Adipocyte (in vitro differentiated cells): ENCODE measurements at places on chromosomes 7 and 10.
A peak's percentile ranks its signal among the peaks of the same experiment; 100 is the strongest.

GRCh38 chr10:132563485-132564248 is 26.1 kb downstream of the INPP5A start:
- no peak for DNase-seq

DNA sequence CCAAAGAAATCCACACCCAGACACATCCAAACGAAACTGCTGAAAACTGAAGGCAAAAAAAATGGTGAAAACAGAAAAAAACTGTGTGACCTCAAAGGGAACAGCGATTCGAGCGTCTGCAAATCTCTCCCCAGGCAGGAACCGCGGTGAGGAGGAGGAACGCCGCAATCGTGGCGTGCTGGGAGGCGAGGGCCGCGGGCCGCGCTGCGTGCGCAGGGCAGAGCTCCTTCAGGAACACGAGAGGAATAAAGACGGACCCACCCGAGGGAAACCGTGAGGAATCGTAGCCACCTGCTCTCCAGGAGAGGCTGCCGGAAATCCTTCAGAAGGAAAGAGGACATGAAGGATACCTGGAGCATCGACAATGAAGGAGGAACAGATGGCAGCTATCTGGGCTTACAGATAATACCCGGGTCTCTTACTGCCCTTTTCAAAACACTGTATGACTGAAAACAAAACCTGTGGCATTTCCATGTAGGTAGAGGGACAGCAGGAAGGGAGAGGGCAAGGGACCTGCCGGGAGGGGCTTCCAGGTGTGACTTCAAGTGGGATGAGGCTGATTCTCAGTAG is 266.0 kb downstream of the MAD1L1 start:
- DNase-seq = no peak

- DNase-seq = no peak
Observed at GRCh38 chr7:70539205-70539604, 592.7 kb upstream of the GALNT17 start.

DNA sequence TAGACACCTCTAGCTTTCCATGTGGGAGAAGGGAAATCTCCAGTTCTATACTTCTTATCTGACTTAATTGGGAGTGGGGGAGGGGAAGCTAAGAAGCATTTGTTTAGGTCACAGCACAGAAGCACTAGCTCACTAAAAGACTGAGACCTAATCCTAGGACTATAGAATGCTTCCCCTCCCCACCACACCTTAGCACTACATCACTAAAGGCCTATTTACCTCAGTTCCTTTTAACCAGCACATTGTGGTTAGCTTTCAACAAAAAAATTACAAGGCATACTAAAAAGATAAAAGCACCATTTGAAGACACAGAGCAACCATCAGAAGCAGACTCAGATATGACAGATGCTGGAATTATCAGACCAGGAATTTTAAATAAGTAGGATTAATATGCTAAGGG is 53.8 kb upstream of the ADRA2A start:
- DNase-seq = no peak

DNA sequence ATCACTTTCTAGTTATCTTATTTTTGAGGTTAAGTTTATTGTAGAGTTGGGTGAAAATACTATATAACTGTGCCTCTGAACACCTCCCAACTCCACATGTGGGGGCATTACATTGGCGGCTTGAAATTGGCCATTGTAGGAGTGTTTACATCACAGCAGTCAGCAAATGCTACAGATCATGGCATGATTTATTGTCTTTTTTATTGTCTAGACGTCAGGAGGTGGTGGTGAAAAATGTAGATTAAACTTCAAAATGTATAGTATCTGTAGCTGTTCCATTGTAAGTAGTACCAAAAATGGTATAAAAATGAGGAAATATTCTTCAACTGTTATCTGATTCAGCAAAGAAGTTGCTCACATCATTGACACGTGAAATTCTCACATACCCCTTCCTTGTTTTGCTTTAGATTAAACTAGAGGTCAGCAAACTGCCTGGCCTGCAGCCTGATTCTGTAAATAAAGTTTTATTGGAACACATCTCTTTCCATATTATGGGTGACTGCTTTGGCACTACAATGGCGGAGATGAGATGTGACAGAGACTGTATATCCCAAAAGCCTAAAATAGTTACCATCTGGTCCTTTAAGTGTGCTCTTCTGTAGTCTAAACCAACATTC is 35.0 kb downstream of the TAF3 start:
- no peak for DNase-seq

GRCh38 chr10:6576326-6576725 is 3.8 kb downstream of the PRKCQ start:
- no peak for DNase-seq

DNA sequence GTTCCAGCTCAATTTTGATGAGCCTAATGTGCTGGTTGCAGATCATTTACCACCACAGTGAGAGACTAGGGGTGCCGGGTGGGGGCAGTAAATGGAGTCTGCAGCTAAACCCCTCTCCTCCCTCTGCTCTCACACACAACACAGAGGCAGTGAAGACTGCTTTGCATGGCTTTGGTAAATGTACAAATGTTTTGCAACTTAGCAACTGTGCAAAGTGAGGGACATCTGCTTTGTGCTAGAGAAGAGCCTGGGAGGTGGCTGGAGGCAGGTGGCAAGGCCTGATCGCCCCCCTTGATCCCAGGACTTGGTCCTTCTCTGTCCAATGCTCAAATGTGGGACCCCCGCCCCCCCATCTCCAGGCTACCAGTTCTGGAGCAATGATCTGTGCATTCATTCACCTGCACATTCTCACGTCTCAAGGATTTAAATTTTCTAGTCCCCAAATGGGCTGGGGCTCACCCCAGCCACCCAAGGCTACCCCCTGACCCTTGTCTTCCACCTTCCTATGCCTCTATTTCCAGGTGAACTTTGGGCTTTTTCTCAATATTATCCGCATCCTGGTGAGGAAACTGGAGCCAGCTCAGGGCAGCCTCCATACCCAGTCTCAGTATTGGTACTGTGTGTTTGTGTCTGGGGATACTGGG is 11.6 kb downstream of the GHRHR start:
- DNase-seq = no peak

GRCh38 chr7:26011039-26011696 is 140.8 kb upstream of the NFE2L3 start:
- DNase-seq = no peak

GRCh38 chr7:128785738-128786137 is 6.0 kb upstream of the CCDC136 start:
- DNase-seq = no peak

DNA sequence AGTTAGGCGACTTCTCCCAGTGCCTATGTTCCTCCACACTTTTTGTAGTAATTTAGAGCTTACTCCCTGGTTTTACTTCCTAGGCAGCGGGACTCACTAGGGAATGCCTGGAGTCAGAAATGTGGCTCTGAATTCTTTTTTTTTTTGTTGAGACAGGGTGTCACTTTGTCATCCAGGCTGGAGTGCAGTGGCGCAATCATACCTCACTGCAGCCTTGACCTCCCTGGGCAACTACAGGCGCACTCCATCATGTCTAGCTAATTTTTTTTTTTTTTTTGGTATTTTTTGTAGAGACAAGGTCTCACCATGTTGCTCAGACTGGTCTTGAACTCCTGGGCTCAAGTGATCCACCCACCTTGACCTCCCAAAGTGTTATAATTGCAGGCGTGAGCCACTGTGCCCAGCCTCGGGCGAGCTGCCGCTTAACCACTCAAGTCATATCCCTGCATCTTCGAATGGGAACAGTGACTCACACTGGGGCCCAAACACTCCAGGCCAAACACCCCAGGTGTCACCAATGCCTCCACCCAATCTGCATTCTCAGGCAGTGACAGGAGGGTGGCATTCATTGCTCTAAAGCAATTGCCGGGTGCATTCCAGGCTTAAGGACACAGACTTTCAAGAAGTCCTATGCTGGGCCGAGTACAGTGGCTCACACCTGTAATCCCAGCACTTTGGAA is 19.6 kb downstream of the RGS10 start:
- DNase-seq = no peak

GRCh38 chr7:93921607-93922566 is at the start of gene GNG11:
GNG11 (plus strand) TSS chr7:93921735; CDS start chr7:93922138, 403 bp downstream.
- DNase-seq = peak; percentile 88

DNA sequence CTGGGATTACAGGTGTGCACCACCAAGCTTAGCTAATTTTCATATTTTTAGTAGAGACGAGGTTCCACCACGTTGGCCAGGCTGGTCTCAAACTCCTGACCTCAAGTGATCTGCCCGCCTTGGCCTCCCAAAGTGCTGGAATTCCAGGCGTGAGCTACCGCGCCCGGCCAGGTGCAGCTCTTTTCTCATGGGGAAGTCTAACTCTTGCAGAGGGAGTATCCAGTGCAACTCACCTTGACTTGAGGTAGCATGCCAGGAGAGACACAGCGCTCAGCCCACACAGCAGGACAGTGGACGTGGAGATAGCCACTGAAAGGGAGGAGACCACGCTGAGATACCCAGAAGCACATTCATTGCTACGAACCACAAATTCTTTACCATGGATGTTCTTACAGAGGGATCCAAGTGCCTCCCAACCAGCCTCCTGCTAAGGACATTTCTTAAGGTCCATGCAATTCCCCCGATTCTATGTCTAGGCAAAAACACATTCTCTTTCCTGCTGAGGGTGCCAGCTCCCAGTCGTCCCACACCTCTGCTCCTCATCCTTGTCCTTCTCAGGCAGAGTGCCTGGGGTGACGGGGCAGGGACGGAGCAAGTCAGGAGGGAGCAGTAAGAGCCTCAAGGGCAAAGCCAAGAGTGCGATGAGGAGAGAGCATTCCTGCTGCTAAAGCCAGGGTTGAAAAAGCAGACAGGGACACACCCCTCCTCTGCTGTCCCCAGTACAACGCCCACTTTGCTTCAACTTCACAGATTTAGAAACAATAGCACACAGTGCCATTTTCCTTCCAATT is 21.0 kb downstream of the IL15RA start:
- no peak for DNase-seq

GRCh38 chr7:93055543-93056107 is 62.2 kb downstream of the SAMD9 start:
- DNase-seq = peak; percentile 82

GRCh38 chr10:108901781-108902618 is 1021.3 kb downstream of the XPNPEP1 start:
- DNase-seq = no peak

GRCh38 chr7:42457663-42458062 is 220.7 kb upstream of the GLI3 start:
- no peak for DNase-seq

- no peak for DNase-seq
Observed at GRCh38 chr10:124436191-124436638, 13.6 kb downstream of the NKX1-2 start.

DNA sequence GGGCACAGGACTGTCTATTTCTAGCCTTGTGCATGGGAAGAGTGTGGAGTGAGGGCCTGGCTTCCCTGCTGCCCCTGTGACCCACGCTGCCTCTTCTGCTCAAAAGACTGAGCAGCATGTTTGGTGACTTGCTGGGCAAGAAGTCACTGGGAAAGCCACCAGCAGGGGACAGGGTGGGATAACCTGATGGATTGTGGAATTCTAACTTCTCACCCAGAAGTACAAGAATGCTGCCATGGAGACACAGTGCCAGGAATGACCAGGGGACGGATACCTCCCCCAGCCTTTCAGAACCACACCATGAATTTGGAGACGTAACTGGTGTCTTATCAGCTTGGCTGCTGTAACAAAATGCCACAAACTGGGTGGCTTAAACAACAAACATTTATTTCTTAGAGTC is 28.4 kb downstream of the GALNTL5 start:
- DNase-seq = no peak

- DNase-seq = no peak
Observed at GRCh38 chr7:32879460-32879859, 12.1 kb downstream of the KBTBD2 start.

DNA sequence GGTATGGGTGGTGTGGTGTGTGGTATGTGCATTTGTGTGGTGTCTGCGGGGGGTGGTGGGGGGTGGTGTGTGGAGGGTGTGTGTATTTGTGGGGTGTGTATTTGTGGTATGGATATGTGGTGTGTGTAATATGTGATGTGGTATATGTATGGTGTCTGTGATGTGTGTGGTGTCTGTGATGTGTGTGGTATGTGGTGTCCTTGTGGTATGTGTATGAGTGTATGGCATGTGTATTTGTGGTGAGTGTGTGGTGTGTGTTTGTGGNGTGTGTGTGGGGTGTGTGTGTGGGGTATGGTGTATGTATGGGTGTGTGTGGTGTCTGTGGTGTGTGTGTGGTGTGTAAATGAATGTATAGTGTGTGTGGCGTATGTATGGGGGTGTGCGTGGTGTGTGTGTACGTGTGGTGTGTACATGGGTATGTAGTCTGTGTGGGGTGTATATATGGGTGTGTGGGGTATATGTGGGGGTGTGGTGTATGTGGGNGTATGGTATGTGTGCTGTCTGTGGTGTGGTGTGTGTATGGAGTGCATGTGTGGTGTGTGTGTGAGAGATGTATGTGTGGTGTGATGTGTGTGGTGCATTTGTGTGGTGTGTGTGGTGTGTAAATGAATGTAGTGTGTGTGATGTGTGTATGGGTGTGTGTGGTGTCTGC is 27.1 kb upstream of the CHST15 start:
- no peak for DNase-seq

- no peak for DNase-seq
Observed at GRCh38 chr7:158449266-158449665, 138.4 kb downstream of the PTPRN2 start.

- no peak for DNase-seq
Observed at GRCh38 chr10:4538016-4538415, 288.0 kb upstream of the AKR1E2 start.

- DNase-seq = no peak
Observed at GRCh38 chr7:106312906-106313305, 28.1 kb upstream of the NAMPT start.

- DNase-seq = no peak
Observed at GRCh38 chr7:47647181-47647917, 65.4 kb upstream of the TNS3 start.

GRCh38 chr10:85225311-85225710 is 896.9 kb downstream of the CCSER2 start:
- DNase-seq = no peak

- DNase-seq = peak; percentile 45
Observed at GRCh38 chr10:52801947-52802346, 29.4 kb upstream of the MBL2 start.

DNA sequence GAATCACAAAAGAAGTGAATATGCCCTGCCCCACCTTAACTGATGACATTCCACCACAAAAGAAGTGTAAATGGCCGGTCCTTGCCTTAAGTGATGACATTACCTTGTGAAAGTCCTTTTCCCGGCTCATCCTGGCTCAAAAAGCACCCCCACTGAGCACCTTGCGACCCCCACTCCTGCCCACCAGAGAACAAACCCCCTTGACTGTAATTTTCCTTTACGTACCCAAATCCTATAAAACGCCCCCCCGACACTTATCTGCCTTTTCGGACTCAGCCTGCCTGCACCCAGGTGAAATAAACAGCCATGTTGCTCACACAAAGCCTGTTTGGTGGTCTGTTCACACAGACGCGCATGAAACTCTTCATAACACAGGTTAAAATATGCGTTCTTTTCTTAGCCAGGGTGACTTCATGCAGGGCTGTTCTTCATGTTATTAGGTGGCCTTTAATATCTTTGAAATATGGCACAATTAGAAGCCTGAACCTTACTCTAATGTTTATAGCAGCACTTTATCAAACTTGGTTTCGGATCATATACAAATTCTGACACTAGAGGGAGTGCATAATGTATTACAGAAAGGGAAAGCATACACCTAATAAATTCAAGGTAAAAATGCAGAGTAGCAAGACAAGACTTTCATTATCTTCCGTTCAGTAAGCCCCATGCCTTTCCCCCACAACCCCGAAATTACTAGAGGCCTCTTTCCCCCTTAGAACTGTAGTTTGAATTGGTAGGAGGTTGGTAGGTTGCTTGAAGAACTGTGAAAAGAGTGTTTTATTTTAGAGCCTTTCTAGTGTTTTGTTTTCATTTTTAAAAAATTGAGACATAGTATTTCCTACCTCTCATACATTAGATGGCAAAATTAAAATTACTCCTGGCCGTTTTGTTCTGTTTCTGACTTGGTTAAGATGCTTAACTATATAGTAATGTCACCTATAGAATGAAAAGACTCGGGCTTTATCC is 117.9 kb downstream of the NPY start:
- DNase-seq = peak; percentile 78
